ENCODE measurements at places on chromosomes 5 and 9. TPM values are rescaled to one million over a fixed set of nuclear protein-coding genes. Genes with fewer than 3 reads are reported as not detected.

Gene PCDHA12
- total RNA-seq, result not detected

Gene PCDHB11
- 4.2 TPM for total RNA-seq

Gene BTNL8
- not detected for total RNA-seq

Gene LCNL1
- under 0.01 TPM for total RNA-seq

Gene EIF4E1B
- total RNA-seq, result not detected

Gene NKD2
- 1.6 TPM for total RNA-seq

Gene IFNB1
- not detected for total RNA-seq

Gene SLC34A3
- total RNA-seq, result not detected

Gene PTGES
- 12.5 TPM for total RNA-seq

Gene CCL27
- total RNA-seq, result not detected

Gene ZFP37
- 3.1 TPM for total RNA-seq

Gene PFN3
- total RNA-seq, result not detected

Gene CCDC180
- 7.3 TPM for total RNA-seq

Gene AGPAT2
- total RNA-seq, result 27.1 TPM

Gene PTGS1
- total RNA-seq, result 2.6 TPM
